ENCODE measurements at places on chromosomes 2 and 18.

- no peak for DNase-seq
Measured at GRCh38 chr18:33372442-33372841, 68.1 kb downstream of the CCDC178 start.

DNA sequence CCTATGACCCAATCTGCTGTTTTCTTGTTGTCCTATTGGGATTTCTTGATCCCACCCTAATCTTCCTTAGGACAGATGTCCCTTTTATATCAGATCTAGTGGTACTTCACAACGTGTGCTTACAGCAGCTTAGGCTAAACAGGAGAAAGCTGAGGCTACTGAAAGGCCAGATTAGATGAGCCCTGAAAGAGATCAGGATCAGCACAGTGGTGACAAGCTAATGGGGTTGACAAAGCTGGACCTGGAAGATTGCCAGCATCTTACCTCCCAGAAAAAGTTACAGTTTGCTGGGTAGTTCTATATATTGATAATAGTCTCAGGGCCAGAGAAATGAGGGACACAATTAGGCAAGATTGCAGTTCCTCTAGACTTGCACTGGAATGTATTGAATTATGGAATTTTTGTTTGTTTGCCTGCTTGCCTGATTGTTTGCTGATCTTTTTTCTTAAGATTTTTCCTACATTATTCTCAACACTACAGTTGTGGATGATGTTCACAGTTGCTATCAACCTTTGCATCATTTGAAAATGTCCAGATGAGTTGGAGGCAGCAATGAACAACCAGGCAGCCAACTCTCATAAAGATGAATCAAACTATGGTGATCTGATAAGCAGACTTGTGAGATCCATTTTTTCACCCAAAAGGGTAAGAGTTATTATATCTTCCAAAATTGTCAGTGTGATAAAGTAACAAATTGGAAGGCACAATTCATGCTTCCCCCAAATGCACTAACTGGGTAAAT is 49.1 kb upstream of the PIK3C3 start:
- DNase-seq = peak; percentile 8

- no peak for DNase-seq
Measured at GRCh38 chr2:215358312-215358845, 46.5 kb downstream of the ATIC start.

GRCh38 chr2:121088251-121089165 is 196.5 kb downstream of the TFCP2L1 start:
- no peak for DNase-seq

DNA sequence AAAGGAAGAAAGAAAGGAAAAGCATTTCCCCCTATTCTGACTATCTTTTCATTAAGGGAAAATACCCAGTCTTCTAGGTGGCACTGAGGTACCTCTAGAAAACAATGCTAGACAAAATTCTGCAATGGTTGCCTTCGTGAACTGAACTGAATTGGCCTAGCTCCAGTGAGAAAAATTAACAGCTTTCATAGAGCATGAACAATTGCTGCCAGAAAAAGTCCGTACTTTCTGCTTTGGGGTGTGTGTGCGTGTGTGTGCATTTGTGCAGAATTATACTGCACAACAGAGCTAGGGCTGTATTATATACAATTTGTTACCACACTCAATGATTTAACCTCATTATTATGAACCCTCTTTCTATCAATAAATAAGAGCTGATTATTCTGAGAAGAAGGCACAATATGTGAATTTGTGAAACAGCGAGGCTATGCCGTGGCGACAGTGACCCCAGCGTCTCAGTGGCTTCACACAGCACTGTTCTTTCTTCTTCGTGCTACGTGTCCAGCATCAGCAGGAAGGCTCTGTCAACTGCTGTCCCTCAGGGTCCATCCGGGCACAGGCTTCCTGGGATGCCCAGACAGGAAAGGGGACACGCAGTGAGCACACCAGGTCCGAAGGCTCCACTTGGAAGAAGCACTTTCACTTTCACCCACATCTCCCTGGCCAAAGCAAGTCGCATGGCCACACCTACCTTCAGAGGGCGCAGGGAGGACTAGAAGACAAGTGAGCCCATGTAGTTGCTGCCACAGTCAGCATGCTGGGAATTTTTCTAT is 47.5 kb downstream of the PTGR3 start:
- DNase-seq = peak; percentile 89

DNA sequence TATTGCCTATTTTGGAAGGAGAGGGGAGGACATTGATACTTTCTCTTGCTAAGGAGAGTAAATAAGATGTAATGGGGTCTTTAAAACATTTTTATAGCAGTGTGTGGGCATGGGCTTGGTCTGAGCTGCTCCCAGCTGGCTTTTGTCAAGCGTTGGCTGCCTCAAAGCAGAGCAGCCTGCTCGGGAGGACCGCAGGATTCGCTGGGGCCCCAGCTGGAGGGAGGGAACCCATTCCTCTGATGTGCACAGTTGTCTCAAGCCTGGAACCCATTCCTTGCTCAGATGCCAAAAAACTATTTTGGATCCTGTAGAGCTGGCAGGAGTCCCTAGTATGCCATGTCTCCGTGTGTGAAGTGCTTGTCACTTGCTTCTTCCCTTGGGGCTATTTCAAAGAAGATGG is 59.4 kb upstream of the RMDN2 start:
- no peak for DNase-seq

- peak; percentile 50 for DNase-seq
Measured at GRCh38 chr18:70195852-70196434, 9.5 kb downstream of the RTTN start.

DNA sequence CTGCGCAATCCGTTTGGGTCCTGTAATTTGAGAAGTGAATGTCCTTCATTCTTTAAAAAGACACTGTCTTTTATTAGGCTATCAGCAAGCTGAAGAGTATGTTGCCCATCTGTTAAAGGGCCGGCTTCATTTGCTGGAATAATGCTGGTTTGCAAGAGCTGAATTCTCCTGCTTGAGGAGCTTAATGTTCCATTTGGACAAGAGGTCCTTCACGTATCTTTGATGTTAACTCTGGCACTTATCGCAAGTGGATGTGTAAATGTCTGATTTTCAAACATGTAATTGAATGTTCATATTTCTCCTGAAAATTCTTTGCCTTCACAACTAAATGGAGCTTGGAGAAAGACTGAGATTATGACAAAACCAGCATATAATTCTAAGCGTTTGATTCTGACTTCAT is 280.8 kb upstream of the NRP2 start:
- no peak for DNase-seq

GRCh38 chr2:110106642-110107041 is 9.0 kb downstream of the MALL start:
- DNase-seq = no peak

GRCh38 chr2:156803243-156803642 is 367.1 kb downstream of the GPD2 start:
- DNase-seq = no peak

DNA sequence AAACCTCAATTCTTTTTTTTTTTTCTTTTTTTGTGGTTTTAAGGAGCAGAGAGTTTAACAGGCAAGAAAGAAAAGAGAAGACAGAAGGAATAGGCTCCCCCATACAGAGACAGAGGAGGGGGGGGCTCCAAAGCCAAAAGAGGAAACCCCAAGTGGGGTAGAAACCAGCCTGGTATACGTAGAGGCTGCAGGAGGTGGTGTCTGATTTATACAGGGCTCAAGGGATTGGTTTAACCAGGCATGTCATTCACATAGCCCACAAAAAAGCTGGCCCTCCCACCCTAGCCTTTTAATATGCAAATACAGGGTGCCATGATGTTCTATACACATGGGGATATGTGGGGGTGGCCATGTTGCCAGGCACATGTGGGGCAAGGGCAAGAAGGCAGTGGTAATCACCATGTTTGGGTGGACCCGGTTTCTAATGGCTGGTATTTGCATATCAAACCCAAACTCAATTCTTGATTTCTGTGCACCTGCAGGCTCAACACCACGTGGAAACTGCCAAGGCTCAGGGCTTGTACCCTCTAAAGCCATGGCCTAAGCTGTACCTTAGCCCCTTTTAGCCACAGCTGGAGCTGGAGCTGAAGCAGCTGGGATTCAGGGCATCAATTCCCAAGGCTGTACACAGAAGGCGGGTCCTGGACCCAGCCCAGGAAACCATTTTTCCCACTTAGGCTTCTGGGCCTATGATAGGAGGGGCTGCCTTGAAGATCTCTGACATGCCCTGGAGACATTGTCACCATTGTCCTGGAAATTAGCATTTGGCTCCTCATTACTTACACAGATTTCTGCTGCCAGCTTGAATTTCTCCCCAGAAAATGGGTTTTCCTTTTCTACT is 170.3 kb downstream of the MAIP1 start:
- DNase-seq = no peak

GRCh38 chr2:58557176-58557575 is 316.1 kb upstream of the FANCL start:
- DNase-seq = no peak

- DNase-seq = no peak
Measured at GRCh38 chr2:28350791-28351285, 41.8 kb upstream of the FOSL2 start.

- no peak for DNase-seq
Measured at GRCh38 chr2:66691031-66691965, 256.4 kb downstream of the MEIS1 start.

DNA sequence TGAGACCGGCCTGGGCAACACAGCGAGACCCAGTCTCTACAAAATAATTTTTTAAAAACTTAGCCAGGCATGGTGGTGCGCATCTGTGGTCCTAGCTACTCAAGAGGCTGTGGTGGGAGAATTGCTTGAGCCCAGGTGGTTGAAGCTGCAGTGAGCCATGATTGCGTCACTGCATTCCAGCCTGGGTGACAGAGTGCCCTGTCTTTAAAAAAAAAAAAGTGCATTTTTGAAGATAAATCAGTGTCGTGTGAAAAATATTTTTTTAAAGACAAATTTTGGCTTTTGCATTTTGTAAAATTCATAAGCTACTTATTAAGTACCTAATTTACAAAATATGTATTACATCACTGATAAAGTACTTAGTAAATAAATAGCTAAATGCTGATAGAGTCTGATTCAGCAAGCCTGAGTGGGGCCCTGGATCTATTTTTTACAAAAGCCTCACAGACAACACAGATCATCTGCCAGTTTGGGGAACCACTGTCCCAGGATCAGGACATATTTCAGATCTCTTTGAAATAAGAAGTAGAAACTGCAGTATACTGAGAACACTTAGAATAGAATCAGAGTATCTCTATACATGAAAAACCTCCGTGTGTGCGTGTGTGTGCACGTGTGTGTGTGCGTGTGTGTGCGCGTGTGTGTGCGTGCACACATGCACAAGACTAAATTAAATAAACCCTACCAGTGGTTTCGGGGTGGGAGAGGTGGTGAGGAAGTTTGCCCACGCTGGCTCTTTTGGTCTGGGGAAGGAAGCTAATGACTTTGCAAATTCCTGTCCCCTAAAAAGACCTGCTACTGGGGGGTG is 61.6 kb downstream of the AAK1 start:
- DNase-seq = no peak

GRCh38 chr2:23806201-23806600 is 120.7 kb downstream of the ATAD2B start:
- no peak for DNase-seq

DNA sequence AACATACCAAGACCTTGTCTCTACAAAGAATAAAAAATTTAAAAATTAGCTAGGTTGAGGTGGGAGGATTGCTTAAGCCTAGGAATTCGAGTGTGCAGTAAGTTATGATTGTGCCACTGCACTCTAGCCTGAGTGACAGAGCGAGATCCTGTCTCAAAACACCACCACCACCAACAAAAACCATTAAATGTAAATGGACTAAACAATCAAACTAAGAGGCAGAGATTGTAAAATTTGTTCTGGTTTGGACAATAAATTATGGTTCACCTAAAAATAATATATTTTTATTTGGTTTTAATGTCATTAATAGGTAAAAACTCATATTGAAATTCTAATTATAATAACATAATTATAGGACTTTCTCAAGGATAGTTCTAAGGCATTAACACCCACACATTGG is 9.9 kb upstream of the ATIC start:
- no peak for DNase-seq

DNA sequence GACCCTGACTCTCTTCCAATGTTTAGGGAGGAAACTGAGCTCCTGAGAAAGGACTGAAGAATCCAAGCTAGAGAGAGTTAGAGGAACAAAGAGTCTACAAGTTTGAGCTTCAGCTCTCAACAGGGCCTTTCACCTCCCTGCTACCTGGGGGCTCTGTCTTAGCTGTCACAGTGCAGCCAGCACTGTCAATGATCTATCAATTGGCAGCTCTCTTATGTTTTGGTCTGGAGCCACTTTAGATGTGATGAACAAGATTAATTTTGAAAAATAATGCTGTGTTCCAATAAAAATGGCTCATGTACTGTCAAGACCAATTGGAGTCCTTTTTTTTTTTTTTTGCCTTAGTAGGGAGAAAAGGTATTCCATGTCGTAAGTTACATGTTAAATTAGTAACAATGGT is 215.8 kb upstream of the TRIB2 start:
- DNase-seq = no peak

DNA sequence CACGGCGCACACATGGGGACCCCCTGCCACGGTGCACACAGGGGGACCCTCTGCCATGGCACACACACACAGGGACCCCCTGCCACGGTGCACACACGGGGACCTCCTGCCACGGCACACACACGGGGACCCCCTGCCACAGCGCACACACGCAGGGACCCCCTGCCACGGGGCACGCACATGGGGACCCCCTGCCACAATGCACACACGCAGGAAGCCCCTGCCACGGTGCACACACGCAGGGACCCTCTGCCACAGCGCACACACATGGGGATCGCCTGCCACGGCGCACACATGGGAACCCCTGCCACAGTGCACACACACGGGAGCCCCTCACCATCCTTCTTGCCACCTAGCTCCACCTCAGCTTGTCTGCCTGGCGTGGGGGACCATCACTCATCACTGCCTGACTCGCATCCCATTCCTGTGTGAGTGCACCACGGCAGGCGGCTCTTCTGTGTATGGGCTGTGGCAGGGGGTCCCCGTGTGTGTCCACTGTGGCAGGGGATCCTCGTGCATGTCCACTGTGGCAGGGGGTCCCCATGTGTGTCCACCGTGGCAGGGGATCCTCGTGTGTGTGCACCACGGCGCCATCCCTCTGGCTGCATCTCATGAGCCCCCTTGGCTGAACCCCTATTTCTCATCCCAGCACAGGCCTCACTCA is 206.7 kb downstream of the EIPR1 start:
- no peak for DNase-seq

DNA sequence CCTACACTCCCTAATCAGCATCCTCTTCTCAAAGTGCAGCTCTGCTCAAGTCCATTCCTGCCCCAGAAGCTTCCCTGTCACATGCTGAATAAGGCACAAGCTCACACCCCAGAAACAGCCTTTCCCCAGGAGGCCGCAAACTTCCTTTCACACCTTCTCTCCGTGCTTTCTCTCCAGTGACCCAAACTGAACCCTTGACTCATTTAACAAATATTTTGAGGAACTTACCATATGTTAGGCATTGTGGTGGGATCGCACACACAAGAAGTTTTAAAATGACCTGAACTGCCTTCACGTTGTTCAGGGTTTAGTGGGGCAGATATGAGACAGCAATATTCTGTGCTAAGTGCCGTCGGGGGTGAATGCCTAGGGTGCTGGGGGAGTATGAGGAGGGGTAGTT is 161.3 kb downstream of the INSIG2 start:
- DNase-seq = no peak
